ENCODE measurements at places on chromosomes 1 and 21. TPM values are rescaled to one million over a fixed set of nuclear protein-coding genes. Genes with fewer than 3 reads are reported as not detected.

DNA sequence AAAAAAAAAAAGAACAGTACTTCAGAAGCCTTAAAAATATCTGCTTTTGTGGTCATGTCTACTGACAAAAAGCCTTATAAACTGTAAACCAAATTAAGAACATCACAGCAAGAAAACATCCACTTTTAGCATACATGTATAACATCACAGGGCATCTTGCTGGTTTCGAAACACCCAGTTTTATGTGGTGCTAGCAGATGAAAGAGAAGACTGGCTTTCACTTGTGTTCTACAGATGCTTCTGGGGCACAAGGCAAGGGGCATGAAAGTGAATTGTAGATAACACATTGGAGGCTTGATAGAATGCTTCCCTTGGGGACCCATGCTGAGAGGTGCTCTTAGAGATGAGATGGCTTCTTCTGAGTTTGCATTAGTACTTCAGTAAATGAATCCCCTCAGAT, 543.7 kb upstream of the PKN2 start:
- no peaks in the 10 kb centered on the region for H3K4me1 ChIP-seq
- no peak overlapping the region for H3K4me3 ChIP-seq
- H3K36me3 ChIP-seq: no peaks in the 10 kb centered on the region
- no peak overlapping the region for H3K27ac ChIP-seq

- peaks cover 4% of the 10 kb centered on the region for H3K4me1 ChIP-seq
- H3K4me3 ChIP-seq: no peak overlapping the region
- no peaks in the 10 kb centered on the region for H3K27me3 ChIP-seq
- no peak for DNase-seq
- H3K36me3 ChIP-seq: peaks cover 70% of the 10 kb centered on the region
- no peak overlapping the region for H3K27ac ChIP-seq
Measured at GRCh38 chr1:156936721-156937220, 16.3 kb downstream of the LRRC71 start.

ATP1A1 gene
- total RNA-seq: 196 TPM

DNA sequence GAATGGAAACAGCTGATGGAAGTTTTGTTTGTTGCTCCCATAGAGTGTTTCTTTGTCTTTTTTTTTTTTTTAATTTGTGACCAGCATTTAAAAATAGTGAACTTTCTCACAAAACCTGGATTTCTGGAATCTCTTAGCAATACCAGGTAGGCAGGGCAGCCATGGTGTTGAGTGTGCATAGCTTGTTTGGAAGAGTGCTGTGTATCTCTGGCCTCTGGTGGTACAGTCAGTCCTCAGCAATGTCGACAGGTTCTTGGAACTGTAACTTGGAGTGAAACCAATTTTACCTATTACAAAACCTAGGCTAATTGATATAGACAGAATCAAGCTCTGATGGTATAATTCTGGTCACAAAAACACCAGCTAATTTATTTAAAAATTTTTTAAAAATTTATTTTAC, 6.7 kb downstream of the AADACL3 start:
- H3K4me1 ChIP-seq: no peaks in the 10 kb centered on the region
- H3K27me3 ChIP-seq: no peaks in the 10 kb centered on the region
- peak; percentile 53 for DNase-seq
- H3K36me3 ChIP-seq: no peaks in the 10 kb centered on the region
- no peak overlapping the region for H3K4me3 ChIP-seq

TMEM125 gene
- not detected for total RNA-seq

GRCh38 chr1:82962658-82963057, 1036.3 kb downstream of the TTLL7 start:
- H3K27ac ChIP-seq: no peak overlapping the region
- no peaks in the 10 kb centered on the region for H3K27me3 ChIP-seq
- DNase-seq: no peak

PDE9A gene
- 46.4 TPM for total RNA-seq
